ENCODE measurements at places on chromosomes 11 and 22.

- no peak for DNase-seq
These were observed 166.8 kb downstream of the NTM start for GRCh38 chr11:131537196-131537595.

- DNase-seq: no peak
These were observed 293.7 kb downstream of the DDX10 start for GRCh38 chr11:108958368-108959104.

DNA sequence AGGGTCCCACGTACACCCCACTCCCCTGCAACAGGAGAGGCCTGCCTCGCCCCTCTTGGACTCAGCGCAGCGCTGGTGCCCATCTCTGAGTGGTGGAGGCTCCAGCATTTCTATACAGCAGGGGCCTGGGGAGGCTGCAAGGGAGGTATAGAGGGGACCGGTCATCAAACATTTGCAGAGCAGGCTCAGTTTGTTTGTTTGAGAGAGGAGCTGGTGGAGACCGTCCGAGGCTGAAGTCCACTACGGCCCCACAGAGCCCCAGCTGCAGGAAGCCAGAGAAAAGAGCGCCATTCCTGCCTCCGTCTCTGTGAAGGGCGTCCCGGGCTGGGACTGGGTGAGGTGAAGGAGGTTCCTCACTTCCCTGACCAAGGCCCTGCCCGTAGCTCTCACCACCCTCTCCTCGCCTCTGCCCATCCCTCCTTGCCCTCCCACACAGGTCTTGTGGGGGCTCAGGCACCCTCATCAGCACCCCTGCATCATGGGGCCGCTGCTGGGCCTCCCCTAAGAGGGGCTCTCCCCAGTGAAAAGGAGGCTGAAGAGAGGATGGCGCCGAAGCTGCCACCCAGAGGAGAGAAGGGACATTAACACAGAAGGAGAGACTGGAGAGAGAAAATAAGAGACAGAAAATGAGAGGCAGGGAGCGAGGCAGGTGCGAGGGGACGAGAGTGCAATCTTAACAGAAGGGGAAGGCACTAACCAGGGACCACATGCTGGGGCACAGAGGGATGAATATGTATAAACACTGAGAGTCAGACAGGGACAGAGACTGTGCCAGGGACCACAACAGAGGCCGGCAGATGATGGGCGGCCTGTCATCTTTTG lies 24.5 kb downstream of the RPUSD4 start:
- no peak for DNase-seq

- peak; percentile 21 for DNase-seq
These were observed 82.2 kb upstream of the SEPTIN5 start for GRCh38 chr22:19631899-19632667.

DNA sequence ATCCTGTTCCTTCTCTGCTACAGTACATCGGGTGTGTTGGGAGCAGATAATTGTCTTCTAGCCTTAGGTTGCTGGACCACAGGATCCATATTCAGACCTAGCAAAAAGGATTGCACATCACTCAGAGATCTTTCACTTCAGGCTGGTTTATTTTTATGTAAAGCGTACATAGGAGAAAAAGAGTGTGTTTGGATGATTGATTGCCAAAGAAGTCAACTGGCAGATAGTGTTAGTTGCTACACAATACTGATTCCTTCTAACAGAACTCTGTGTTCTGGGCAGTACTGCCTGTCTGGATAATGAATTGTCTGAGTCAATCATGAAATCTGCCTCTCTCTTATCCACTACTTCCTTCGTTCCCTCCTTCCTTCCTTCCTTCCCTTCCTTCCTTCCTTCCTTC lies 31.0 kb upstream of the PGM2L1 start:
- no peak for DNase-seq

GRCh38 chr22:36199001-36199551 lies 2.5 kb downstream of the APOL4 start:
- no peak for DNase-seq

DNA sequence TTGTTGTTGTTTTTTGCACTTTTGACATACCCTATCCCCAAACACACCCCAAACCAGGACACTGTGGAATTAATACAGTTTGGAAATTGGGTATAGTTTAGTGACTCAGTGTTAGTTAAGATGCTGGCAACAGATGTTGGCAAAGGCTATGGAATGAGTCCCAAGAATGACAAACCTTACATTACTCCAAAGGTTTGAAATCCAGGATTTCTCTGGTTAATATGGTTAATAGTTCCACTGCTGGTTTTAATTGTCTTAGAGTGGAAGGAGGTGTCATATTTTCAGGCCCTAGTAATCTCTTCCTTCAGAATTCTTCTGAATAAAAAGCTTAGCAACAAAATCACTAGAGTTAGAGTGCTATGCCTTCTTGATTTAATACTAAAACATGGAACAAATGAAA lies 775 bp downstream of the LPXN start:
- DNase-seq: peak; percentile 18

DNA sequence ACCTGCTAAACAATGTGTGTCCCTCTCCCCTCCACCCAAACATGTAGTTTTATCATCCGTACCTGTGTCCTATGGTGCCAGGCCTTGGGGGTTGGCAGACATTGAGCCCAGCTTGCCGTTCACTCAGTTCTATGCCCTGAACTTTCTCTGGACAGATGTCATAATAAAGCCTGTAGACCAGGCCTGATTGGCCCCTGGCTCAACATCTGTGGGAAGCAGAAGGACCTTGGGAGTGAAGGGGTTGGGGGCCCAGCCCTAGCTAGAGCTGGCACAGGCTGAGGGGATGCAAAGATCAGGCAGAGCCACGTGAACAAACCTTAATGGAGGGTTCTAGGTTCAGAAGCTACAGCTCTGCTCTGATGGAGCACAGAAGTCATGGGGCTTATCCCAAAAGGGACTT lies 600.6 kb downstream of the BUD13 start:
- DNase-seq: no peak

DNA sequence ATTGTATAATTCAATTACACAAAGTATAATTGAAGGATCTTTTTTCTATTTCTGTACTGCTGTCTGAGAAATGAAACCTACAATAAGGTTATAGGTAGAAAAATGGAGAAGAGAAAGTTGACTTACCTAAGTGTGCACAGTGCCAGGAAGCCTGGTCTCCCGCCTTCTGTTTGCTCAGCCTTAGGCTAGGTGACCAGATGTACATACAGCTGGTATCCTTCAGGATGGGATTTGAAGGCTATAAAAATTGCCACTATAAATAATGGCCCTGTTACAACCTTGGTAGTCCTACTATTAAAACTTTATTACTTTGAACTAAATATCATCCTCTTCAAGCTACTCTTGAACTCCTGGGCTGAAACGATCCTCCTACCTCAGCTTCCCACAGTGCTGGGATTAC lies 19.7 kb downstream of the OR51E2 start:
- no peak for DNase-seq

DNA sequence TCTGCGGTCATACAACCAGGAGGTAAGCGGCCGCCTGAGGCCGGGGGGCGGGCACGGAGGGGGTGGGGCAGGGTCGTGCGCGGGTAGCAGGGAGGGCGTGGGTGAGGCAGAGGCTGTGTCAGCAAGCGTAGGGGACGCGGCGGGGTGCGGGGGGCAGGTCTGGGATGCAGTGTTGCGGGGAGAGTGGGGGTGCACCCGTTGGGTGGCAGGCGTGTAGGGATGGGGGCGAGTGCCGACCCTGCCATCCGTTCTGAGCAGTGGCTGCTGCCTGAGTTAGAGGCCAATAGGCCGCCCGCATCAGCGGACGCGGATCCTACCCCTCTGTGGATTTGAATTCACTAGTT lies 1.4 kb downstream of the RIC8A start:
- no peak for DNase-seq

GRCh38 chr11:8988329-8989234 lies 15.2 kb downstream of the NRIP3 start:
- DNase-seq: no peak
